Activated CD8-positive, alpha-beta T cell treated with anti-CD3 and anti-CD28 coated beads, Interleukin-2, amount 10 ng/mL, durations not matched to agents 7 days and 5 days (primary cell): ENCODE measurements at places on chromosomes 13 and 19. TPM values are rescaled to one million over a fixed set of nuclear protein-coding genes. Genes with fewer than 3 reads are reported as not detected.
A peak's percentile ranks its signal among the peaks of the same experiment; 100 is the strongest.

- DNase-seq: no peak
Observed at GRCh38 chr13:113186061-113186900, 22.2 kb downstream of the PCID2 start.

- DNase-seq: no peak
Observed at GRCh38 chr19:17529239-17530158, 18.1 kb downstream of the PGLS start.

DNA sequence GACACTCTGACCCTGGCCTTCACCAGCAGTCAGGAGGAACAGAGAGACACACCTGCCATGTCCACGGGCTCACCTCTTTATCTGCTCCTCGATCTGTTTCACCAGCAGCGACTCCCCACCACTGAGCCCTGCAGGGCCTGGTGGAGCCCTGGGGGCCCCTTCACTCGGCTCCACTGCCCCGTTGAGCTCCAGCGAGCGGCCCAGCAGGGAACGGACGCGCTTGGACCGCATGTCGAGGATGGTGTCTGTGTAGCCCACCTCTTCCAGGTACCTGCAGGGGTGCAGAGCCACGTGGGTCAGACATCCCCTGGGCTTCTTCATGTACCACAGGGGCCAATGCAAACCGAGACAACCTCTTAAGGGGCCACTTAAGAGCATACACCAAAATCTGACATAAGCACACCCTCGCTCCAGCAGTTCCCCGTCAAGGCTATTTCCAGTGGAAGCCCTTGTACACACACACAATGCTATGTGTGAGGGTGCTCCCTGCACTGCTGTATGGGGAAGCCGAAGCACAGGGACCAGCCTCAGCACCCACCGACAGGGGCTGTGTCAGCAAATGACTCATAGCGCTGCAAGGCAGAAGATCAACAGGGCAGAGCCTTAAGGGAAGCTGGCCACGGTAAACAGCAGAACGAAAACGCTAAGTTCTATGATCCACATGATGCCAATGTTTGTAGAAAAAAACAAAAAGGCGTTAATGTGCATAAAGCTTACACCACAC is 12.7 kb upstream of the FKRP start:
- no peak for DNase-seq

DNA sequence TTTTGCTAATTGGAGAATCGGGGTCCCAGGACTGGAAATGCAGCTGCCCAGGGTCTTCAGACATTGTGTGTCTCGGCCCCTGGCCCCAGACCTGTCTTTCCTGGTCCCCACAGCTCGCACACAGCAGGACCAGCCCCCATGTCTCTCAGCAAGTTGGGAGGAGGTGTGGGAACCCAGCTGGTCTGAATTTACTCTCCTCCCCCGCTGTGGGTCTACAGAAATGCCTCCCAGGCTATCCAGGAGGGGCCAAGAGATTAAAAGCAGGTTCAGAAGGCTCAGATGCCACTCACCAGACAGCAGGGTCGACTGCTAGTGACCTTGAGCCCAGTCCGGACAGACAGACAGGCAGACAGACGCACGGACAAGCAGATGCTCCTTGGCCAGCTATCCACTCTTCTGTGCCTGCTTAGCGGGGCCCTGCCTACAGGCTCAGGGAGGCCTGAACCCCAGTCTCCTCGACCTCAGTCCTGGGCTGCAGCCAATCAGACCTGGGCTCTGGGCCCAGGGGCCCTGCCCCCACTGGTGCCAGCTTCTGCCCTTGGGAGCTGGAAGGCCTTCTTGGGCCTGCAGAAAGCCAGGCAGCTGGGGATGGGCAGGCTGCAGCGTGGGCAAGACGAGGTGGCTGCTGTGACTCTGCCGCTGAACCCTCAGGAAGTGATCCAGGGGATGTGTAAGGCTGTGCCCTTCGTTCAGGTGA is at the start of gene DAND5:
Gene DAND5, plus strand, starts transcription at position 285 of the 697 bp plus-strand sequence. Its CDS starts 85 bp downstream, at position 370.
- no peak for DNase-seq

GRCh38 chr13:26971990-26972887 is 199.4 kb downstream of the USP12 start:
- DNase-seq: peak; percentile 51

DNA sequence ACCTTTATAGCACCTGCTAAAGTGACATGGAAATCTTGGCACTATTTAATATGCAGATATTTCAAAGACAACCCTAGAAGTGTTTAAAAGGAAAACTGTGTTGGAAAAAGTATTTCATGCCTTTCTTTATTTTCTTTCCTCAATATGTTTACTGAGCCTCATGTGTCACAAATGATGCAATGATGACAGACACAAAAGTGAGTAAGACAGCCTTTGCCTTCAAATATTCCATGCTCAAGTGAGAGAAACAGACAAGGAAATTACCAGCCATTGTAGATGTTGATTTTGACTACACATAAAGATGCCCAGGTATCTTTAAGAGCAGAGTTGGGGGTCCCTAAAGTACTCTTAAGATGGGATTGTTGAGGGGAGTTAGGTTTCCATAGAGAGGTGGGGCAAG is 48.0 kb upstream of the TPP2 start:
- no peak for DNase-seq

CCDC122 gene
- total RNA-seq: 1.3 TPM
